Heart right ventricle (tissue), 16 donors: ENCODE measurements at places on chromosomes 7 and 10. TPM values are rescaled to one million over a fixed set of nuclear protein-coding genes. Genes with fewer than 3 reads are reported as not detected.

The TMEM236 gene
- 0.33 TPM for total RNA-seq

The IFIT3 gene
- 15.5 TPM for total RNA-seq

The DKK1 gene
- not detected for total RNA-seq

The FOXI2 gene
- total RNA-seq, result 0.25 TPM

The GOLGA7B gene
- 0.06 TPM for total RNA-seq

The HECW1 gene
- not detected for total RNA-seq

The CALML5 gene
- not detected for total RNA-seq

The KDM7A gene
- total RNA-seq, result 13.6 TPM

The IGF2BP3 gene
- total RNA-seq, result not detected

The CALD1 gene
- total RNA-seq, result 180 TPM

DNA sequence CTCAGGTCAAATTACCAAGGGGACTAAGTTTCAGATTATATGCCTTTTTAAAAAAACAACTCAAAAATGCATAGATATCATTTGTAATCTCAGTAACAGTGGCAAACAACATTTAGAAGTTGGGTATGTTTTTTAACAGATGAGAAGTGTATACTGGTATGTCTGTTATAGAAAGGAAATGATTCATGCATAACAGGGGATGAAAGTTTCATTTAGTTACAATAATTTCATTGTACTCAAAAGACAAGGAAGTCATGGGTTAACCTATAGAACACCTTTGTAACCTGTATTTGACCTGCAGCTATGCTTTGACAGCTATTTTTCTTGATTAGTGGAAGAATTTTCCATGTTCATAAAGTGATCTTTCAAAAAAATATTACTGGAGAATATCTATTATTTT, 35.4 kb upstream of the FAM133B start:
- H3K27me3 ChIP-seq, result no peaks in the 10 kb centered on the region
- H3K4me3 ChIP-seq, result no peak overlapping the region
- H3K36me3 ChIP-seq, result peaks cover 4% of the 10 kb centered on the region
- no peak overlapping the region for H3K27ac ChIP-seq
- H3K4me1 ChIP-seq, result peaks cover 18% of the 10 kb centered on the region

- H3K27me3 ChIP-seq, result no peaks in the 10 kb centered on the region
- H3K4me1 ChIP-seq, result no peaks in the 10 kb centered on the region
- H3K4me3 ChIP-seq, result no peak overlapping the region
- H3K36me3 ChIP-seq, result no peaks in the 10 kb centered on the region
These were observed 88.8 kb upstream of the ITGB1 start for GRCh38 chr10:33046792-33047191.

GRCh38 chr10:119323085-119324016, 116.0 kb downstream of the GRK5 start:
- H3K4me3 ChIP-seq, result no peak overlapping the region
- H3K27ac ChIP-seq, result no peak overlapping the region
- H3K36me3 ChIP-seq, result no peaks in the 10 kb centered on the region
- no peaks in the 10 kb centered on the region for H3K27me3 ChIP-seq
- peaks cover 35% of the 10 kb centered on the region for H3K4me1 ChIP-seq

DNA sequence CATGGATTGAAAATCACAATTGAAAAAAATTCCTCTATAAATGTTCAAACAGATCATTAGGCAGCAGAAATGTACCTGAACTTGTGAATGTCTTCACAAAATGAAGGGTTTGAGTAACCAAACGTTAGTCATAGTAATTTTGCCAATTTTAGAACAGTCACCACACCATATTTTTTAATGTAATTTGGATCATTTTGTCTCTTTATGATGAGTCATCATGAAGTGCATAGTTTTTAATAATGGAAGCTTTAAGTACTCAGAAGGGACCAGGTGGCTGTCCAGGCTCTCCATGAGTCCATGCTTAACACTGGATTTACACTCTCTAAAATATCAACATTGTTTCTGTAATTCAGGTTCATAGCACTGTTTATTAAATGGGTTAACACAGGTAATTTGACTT, 219.2 kb downstream of the ETV1 start:
- no peaks in the 10 kb centered on the region for H3K27me3 ChIP-seq
- H3K27ac ChIP-seq, result no peak overlapping the region
- DNase-seq, result no peak
- no peak overlapping the region for H3K4me3 ChIP-seq

- no peaks in the 10 kb centered on the region for H3K27me3 ChIP-seq
- peaks cover 13% of the 10 kb centered on the region for H3K4me1 ChIP-seq
- H3K27ac ChIP-seq, result peak overlapping the region; percentile 66
- H3K36me3 ChIP-seq, result no peaks in the 10 kb centered on the region
These were observed 83.7 kb upstream of the KDM7A start for GRCh38 chr7:140260352-140261104.

GRCh38 chr7:47738563-47739166, 156.8 kb upstream of the TNS3 start:
- H3K4me1 ChIP-seq, result no peaks in the 10 kb centered on the region
- no peak overlapping the region for H3K4me3 ChIP-seq
- H3K27ac ChIP-seq, result no peak overlapping the region

DNA sequence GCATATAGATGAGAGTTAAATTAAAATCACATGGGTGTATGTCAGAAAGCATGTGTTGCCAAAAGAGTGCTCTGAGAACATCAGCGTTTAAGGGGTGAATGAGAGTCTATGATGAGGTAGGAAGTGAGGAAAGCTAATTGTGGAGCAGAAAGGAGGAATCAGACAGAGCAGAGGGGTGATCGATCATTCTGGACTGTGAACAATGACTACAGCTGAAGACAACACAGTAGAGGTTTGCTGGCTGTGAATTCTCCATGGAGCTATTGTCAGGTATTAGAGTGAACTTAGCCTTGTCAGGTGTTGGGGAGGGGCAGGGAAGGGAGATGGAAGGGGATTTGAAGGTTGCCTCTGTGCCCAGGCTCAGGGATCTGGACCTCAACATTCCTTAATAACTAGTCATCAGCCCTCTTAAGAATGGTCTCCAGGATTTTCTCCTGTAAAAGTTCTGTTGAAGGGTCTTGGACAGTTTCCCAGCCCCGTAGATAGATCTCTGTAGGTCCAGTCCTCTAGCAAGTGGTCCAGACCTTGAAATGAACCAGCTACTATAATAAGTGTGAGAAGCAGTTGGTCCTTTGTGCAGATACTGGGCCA, 57.1 kb downstream of the KIF5B start:
- no peak overlapping the region for H3K27ac ChIP-seq
- no peaks in the 10 kb centered on the region for H3K27me3 ChIP-seq
- no peak for DNase-seq

DNA sequence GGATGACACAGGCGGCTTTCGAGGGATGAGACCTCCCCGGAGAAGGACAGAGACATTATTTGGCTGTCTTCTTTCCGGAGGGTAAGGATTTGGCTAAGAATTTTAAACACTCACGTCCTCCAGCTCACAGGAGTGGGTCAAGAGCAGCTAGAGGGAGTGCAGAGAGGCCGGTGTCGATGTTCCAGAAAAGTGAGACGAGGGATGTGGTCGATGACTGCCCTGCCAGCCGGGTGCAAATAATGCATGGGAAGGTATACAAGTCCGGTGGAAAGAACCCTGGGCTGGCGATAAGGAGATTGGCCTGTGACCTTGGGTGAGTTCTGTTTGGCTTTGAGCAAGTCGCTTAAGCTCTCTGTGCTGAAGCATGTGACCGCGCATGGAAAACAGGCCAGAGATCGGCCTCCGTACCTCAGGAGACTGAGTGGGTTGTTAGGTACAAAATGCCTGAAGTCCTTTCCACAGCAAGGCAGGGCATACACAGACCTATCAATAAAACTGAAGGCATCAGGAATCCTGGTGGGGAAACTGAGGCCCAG, 149.1 kb downstream of the UBE2H start:
- peaks cover 4% of the 10 kb centered on the region for H3K4me1 ChIP-seq
- no peak for DNase-seq
- no peak overlapping the region for H3K27ac ChIP-seq
- no peak overlapping the region for H3K4me3 ChIP-seq
- no peaks in the 10 kb centered on the region for H3K36me3 ChIP-seq

DNA sequence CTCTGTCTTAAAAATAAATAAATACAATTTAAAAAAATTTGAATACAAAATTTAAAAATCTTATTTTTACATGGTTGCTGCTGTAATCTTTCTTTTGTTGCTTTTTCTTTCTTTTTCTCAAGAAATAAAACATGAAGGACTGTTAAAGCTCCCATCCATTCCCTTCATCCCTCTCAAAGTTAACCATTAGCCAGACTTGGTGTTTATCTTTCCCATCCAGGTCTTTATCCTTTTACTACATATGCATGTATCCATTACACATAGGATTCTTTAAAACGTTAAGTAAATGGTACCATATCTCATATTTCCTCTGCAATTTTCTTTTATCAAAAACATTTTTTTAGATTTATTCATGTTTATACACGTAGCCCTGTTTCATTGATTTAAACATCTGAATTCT, 70.1 kb downstream of the CREB3L2 start:
- H3K4me1 ChIP-seq, result peaks cover 39% of the 10 kb centered on the region
- DNase-seq, result no peak
- peaks cover 15% of the 10 kb centered on the region for H3K36me3 ChIP-seq
- H3K27ac ChIP-seq, result peak overlapping the region; percentile 75

DNA sequence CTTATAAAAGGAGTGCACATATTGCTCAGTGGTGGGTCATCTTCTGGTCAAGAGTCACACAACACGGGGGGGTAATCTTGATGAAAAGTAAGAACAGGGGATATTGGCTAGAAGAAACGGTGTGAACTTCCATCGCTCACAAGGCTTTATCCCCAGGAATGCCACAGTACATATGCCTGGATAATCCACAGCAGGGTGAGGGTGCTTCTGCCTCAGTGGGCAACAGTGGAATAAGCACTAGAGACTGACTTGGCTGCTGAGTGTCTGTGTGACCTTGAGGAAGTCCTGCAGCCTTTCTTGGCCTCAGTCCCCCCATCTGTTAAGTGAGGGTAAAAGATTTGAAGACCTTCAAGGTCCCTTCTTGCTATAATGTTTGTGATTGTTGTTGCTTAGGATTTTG, 44.9 kb upstream of the SHH start:
- H3K27me3 ChIP-seq, result no peaks in the 10 kb centered on the region
- peaks cover 6% of the 10 kb centered on the region for H3K4me1 ChIP-seq
- no peaks in the 10 kb centered on the region for H3K36me3 ChIP-seq
- H3K27ac ChIP-seq, result no peak overlapping the region
- no peak overlapping the region for H3K4me3 ChIP-seq

- H3K27me3 ChIP-seq, result no peaks in the 10 kb centered on the region
- no peak overlapping the region for H3K4me3 ChIP-seq
- no peaks in the 10 kb centered on the region for H3K4me1 ChIP-seq
- H3K36me3 ChIP-seq, result peaks cover 63% of the 10 kb centered on the region
- no peak overlapping the region for H3K27ac ChIP-seq
These were observed 188.5 kb downstream of the ZMYND11 start for GRCh38 chr10:323651-324293.
